ENCODE measurements at places on chromosomes 2 and 18. TPM values are rescaled to one million over a fixed set of nuclear protein-coding genes. Genes with fewer than 3 reads are reported as not detected.

DNA sequence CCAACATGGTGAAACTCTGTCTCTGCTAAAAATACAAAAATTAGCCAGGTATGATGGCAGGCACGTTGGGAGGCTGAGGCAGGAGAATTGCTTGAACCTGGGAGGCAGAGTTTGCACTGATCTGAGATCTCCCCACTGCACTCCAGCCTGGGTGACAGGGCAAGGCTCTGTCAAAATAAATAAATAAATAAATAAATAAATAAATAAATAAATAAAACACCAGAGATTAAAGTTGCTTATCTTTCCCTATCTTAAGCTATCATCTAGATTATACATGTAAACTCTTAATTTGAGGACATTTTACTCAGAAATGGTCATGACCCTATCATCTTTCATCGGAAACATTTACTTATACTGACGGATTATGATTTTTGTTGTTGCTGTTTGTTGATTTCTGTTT, 373.2 kb downstream of the GALNT13 start:
- H3K27me3 ChIP-seq = no peaks in the 10 kb centered on the region
- no peaks in the 10 kb centered on the region for H3K4me1 ChIP-seq
- H3K27ac ChIP-seq = no peak overlapping the region
- no peak for DNase-seq
- H3K4me3 ChIP-seq = no peak overlapping the region

- no peaks in the 10 kb centered on the region for H3K36me3 ChIP-seq
- DNase-seq = no peak
- H3K4me1 ChIP-seq = no peaks in the 10 kb centered on the region
These were observed 141.3 kb downstream of the L3MBTL4 start for GRCh38 chr18:6273423-6273822.

- no peaks in the 10 kb centered on the region for H3K36me3 ChIP-seq
- no peaks in the 10 kb centered on the region for H3K4me1 ChIP-seq
- H3K27me3 ChIP-seq = no peaks in the 10 kb centered on the region
- H3K27ac ChIP-seq = no peak overlapping the region
- H3K4me3 ChIP-seq = no peak overlapping the region
- DNase-seq = no peak
These were observed 90.7 kb upstream of the TFPI start for GRCh38 chr2:187644981-187645380.

The BOK gene
- 2.7 TPM for total RNA-seq

DNA sequence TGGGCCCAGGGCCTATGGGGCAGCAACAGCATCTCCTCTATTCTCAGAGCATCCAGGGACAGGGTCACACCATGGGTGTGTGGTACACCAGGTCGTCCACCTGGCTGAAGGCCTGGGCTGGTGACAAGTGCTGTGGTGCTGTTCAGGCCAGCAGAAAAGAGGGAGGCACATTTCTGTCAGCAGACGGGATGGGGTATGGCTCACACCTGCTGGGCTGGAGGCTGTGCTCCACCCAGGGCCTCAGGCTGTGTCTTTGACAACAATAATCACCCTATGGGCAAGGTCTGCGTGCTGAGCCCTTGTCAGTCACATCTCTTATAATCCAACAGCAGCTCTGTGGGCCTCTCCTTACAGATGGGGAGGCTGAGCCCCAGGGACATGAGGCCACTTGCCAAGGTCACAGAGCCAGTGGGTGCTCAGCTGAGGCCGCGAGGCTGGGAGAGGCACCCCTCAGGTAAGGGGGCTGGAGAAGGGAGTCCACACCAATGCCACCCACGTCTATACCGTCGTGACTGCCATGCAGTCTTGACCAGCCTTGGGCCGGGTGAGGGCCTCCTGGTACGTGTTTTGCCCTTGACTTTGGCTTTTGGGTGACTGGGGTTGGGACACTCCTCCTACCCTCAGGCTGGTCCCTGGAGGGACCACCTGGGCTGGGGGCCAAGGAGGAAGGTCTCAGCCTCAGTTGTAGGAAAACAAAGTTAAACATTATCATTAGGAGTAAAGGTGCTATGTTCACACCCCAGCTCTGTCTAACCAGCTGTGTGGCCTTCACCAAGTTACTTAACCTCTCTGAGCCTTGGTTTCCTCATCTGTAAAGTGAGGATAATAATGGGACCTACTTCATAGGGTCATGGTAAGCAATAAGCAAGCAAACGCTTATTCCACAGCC, 5.6 kb upstream of the HS6ST1 start:
- H3K4me1 ChIP-seq = peaks cover 36% of the 10 kb centered on the region
- no peak overlapping the region for H3K4me3 ChIP-seq
- H3K27ac ChIP-seq = no peak overlapping the region
- DNase-seq = no peak
